ENCODE measurements at places on chromosomes 13 and 19. TPM values are rescaled to one million over a fixed set of nuclear protein-coding genes. Genes with fewer than 3 reads are reported as not detected.

Gene GNG8
- not detected for polyA plus RNA-seq

Gene ZNF491
- polyA plus RNA-seq, result 0.85 TPM

Gene SSBP4
- polyA plus RNA-seq, result 97.4 TPM

Gene DENND1C
- 80.7 TPM for polyA plus RNA-seq

Gene PSG6
- not detected for polyA plus RNA-seq

Gene DNAAF3
- not detected for polyA plus RNA-seq

Gene ZNF99
- polyA plus RNA-seq, result not detected

Gene TJP3
- polyA plus RNA-seq, result 4.9 TPM

Gene TEX101
- polyA plus RNA-seq, result not detected

Gene MYPOP
- 0.70 TPM for polyA plus RNA-seq

Gene PRDX2
- 195 TPM for polyA plus RNA-seq

Gene CABP5
- polyA plus RNA-seq, result not detected

Gene HSPB6
- polyA plus RNA-seq, result not detected

Gene BCAM
- polyA plus RNA-seq, result not detected

Gene SYT5
- 0.43 TPM for polyA plus RNA-seq

Gene CYP4F22
- not detected for polyA plus RNA-seq

Gene ZNF763
- polyA plus RNA-seq, result 2.4 TPM

Gene C19orf81
- polyA plus RNA-seq, result 1.3 TPM

Gene B3GNT3
- polyA plus RNA-seq, result not detected

Gene SETDB2
- polyA plus RNA-seq, result 15.0 TPM

Gene CRLF1
- polyA plus RNA-seq, result 0.38 TPM

Gene COMP
- not detected for polyA plus RNA-seq

Gene SHC2
- polyA plus RNA-seq, result not detected

Gene CEACAM16
- polyA plus RNA-seq, result not detected

Gene KIR2DL1
- polyA plus RNA-seq, result 0.36 TPM

Gene TRIM13
- 27.6 TPM for polyA plus RNA-seq

Gene ZNF571
- 6.9 TPM for polyA plus RNA-seq

Gene NCAN
- not detected for polyA plus RNA-seq

Gene ZNF799
- 10.2 TPM for polyA plus RNA-seq

Gene ACP7
- polyA plus RNA-seq, result not detected

Gene NUFIP1
- 6.3 TPM for polyA plus RNA-seq

Gene KRTDAP
- polyA plus RNA-seq, result not detected

Gene YIPF2
- polyA plus RNA-seq, result 10.2 TPM

Gene PROZ
- polyA plus RNA-seq, result not detected

Gene DPF1
- polyA plus RNA-seq, result 0.24 TPM

Gene NOVA2
- not detected for polyA plus RNA-seq

Gene DEDD2
- polyA plus RNA-seq, result 159 TPM

Gene CEACAM3
- polyA plus RNA-seq, result not detected

Gene ATP4A
- not detected for polyA plus RNA-seq

Gene PLK5
- polyA plus RNA-seq, result not detected

Gene C19orf33
- polyA plus RNA-seq, result 0.83 TPM

All from IgD-negative memory B cell (primary cell).